ENCODE measurements at places on chromosomes 16 and 17.
A peak's percentile ranks its signal among the peaks of the same experiment; 100 is the strongest.

DNA sequence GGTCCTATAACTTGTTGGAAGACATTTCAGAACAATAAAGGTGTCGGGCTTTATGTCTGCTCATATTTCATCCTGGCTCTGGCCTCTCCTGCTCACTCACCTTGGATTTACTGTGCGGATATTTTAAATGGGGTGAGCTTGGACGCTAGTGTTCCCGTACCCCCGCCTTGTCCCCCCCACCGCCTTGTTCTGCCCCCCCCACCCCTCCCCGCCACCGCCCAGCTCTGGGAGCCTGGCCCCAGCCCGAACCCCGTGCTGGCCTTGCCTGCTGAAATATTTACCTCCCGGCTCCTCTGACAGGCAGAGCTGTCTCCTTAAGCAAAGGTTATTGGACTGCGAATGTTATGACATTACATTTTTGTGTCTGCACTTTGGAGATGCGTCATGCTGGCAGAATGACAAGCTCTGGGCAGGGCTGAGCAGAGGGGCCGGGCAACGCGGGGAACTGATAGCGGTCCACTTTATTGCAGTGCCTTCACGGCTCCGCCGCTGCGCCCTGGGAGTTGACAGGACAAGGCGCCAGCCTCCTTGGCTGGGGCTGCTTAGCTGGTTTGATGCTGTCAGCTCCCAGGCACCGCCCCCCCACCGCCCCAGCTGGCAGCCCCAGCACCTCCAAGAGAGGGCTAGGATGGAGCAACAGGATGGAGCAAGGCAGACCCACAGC lies 222.5 kb upstream of the GSE1 start:
- peak; percentile 95 for DNase-seq

DNA sequence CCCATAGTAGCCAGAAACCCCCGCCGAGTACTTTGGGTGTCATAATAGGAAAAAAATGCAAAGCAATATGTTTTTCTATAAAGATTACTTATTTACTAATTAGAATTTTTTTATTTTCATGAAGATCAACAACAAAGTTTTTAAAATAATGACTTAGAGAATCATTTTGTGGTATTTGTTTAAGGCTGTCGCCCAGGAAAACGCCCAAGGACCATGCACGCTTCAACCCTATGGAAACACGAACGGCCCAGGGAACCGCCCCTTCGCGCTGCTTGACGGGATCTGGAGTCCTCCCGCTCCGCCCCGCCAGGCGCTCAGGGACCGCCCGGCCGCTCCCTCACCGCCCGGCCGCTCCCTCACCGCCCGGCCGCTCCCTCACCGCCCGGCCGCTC lies 408 bp upstream of the KPNA2 start:
- DNase-seq, result peak; percentile 96

- peak; percentile 87 for DNase-seq
Measured at GRCh38 chr17:37490022-37490587, 414 bp downstream of the DUSP14 start.

DNA sequence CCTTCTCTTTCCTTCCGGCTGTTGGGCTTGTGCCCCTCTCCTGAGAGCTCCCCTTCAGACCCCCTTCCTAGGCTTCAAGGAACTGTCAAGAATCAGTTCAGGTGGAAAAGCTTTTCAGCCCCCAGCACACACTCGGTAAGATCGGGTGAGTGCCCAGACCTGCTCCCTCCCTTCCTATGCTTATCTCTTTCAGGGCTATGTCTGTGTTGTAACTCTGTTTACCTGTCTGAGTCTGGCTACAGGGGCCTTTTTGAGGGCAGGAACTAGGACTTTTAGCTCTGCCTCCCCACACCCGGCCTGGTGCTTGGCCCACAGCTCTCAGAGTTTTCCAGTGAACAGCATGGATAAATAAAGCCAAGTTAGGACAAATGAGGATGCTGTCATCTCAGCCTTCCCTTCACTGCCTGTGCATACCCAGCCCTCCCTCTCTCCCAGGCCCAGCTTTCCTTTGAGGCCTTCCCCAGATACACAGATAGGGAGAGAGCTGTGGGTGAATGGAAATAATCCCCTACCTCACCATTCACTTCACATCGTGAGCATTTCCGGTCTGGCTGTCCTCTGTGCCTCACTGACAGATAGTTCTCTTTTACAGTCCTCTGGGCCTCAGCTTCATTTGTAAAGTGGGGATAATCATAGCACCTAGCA lies 5.7 kb upstream of the MRPS23 start:
- DNase-seq, result peak; percentile 49

DNA sequence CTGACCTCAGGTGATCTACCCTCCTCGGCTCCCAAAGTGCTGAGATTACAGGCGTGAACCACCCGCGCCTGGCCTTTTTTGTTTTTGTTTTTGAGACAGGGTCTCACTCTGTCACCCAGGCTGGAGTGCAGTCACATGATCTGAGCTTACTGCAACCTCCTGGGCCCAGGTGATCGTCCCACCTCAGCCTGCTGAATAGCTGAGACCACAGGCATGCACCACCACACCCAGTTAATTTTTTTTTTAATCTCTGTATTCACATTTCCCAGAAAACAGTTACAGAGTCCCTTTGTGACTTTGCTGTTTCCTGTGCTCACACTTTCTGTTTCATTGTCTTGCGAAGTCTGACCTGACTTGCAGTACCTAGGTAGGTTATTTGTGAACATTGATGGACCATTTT lies 2.7 kb downstream of the CLUAP1 start:
- no peak for DNase-seq

DNA sequence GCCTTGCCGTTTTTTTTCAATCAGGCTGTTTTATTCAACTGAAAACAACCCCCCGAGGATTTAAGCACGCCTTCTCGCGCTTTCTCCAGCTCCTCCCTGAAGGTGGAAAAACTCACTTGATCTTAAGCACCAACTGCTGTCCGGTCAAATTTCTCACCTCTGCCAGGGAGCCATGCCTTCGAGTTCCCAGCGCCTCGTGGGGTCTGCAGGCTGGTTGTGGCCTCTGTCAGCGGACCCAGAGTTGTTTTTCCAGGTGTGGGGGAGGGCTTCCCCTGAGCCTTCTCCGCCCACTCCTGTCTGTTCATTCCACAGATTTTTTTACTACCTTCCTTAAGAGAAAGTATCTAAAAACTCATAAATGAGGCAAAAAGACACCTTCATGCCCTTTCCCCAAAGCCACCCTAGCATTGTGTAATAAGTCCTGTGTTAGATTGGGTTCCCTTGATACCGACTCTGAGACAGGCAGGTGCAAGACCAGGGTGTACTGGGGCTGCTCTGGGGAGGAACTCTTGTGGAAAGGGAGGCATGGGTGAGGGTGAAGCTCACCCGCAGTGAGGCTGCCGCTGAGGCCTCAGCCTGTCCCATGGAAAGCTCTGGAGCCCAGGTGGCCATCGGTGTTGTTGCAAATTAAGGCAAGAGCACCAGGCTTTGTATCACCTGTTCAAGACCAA lies 101.6 kb downstream of the AXIN2 start:
- peak; percentile 36 for DNase-seq

- DNase-seq, result no peak
Measured at GRCh38 chr17:50464736-50465135, 3.9 kb downstream of the CHAD start.

DNA sequence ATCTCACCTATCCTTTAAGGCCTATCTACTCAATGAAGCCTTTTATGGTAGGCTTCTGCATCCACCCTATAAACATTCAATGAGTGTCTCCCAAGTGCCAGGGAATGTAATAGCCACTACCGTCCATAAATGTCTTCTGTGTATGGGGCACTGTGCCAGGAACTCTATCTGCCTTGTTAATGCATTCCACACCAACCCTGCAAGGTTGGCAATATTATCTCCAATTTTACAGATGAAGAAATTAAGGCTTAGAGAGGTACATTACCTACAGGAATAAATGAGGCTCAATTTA lies 20.0 kb downstream of the MAP3K14 start:
- no peak for DNase-seq

DNA sequence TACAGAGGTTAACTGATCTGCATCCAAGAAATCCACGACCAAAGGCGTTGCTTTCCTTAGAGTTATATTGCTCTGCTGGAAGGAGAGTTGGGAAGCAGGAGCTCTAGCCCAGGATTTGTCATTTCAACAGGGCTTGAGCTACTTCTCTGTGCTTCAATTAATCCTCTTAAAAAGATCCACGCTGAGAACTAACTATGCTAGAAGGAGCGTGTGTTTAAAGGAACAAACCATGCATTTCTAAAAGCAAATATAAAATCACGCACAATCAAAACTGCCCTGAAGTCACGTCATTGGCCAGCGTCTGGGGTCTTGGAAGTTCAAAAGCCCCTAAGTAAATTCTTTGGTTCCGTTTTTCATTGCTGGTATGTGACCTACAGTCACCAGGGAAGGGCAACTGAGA lies 1.1 kb downstream of the ARL6IP1 start:
- DNase-seq, result no peak

DNA sequence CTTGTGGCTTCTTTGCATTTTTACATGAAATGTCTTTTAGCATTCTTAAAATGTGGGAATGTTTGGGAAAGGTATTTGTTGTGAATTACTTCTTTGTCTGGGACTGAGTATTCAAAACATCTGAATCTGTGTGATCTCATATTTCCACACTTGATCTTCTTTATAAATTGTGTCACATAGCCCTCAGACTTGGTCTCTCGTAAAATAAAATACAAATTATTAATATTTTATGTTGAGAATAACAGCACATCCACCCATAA lies 81.9 kb downstream of the TUBD1 start:
- no peak for DNase-seq

DNA sequence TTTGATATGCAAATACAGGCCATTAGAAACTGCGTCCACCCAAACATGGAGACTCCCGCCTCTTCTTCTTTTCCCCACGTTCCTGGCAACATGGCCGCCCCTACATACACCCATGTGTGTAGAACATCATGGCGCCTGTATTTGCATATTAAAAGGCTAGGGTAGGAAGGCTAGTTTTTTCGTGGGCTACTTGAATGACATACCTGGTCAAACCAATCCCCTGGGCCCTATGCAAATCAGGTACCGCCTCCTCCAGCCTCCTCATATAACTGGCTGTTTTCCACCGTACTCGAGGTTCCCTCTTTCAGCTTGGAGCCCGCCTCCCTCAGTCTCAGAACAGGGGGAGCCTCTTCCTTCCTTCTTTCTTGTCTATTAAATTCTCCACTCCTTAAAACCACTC lies 840 bp upstream of the CD300LB start:
- no peak for DNase-seq

DNA sequence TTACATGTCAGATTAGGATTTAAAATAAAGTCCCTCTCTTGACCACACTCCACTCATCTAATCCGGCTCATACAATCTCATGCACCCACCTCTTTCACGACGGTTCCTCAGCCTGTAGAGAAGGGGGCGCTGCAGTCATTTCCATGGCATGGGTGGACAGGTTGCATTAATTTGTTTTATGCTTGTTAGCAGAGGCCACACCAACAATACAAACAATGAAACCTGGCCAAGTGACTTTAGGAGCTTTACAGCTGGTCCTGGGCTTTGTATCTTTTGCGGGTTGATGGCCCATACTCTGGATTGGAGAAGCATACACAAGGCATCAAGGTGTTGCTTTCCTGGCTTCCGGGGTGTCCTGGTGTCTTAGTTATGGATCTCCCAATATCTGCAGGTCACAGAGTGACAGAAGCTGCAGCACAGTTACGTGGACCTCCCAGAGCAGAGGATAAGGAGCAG lies 9.7 kb upstream of the SNF8 start:
- peak; percentile 91 for DNase-seq

- no peak for DNase-seq
Measured at GRCh38 chr16:5634666-5635180, 537.1 kb upstream of the EEF2KMT start.
